ENCODE measurements at places on chromosomes 7 and 10. TPM values are rescaled to one million over a fixed set of nuclear protein-coding genes. Genes with fewer than 3 reads are reported as not detected.

The CLRN3 gene
- total RNA-seq: not detected

The LIPN gene
- total RNA-seq: 38.3 TPM

DNA sequence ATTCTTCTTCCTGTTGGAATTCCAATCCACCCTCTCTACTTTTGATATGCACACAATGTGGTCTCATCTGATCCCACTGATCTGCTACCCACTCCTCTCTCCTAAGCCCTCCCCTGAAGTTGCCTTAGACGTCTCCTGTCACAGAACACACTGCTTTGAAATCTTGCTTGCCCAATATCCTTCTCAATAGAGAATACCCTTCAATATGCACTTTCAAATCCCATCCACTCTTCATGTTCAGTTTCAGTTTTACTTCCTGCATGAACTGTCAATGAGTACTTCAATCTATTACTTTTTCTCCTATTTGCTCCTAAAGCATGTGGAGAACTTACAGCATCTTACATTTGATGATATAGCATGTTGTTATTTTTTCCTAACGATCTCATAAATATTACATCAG lies 93.5 kb downstream of the UPF2 start:
- no peak for DNase-seq

GRCh38 chr10:133608855-133609254 lies 17.7 kb downstream of the FRG2B start:
- no peak for DNase-seq

- DNase-seq: no peak
Measured at GRCh38 chr7:39271402-39271801, 293.7 kb downstream of the POU6F2 start.

GRCh38 chr10:64346389-64346788 lies 825.2 kb downstream of the REEP3 start:
- DNase-seq: no peak

GRCh38 chr7:64887756-64888508 lies 15.1 kb upstream of the ZNF273 start:
- peak; percentile 86 for DNase-seq

Data from lower leg skin (tissue), 4 donors.